ENCODE measurements at places on chromosomes 5 and 9.

GRCh38 chr9:13378154-13378553 lies 98.7 kb upstream of the MPDZ start:
- DNase-seq, result no peak

GRCh38 chr5:143506836-143507552 lies 103.5 kb upstream of the NR3C1 start:
- no peak for DNase-seq

DNA sequence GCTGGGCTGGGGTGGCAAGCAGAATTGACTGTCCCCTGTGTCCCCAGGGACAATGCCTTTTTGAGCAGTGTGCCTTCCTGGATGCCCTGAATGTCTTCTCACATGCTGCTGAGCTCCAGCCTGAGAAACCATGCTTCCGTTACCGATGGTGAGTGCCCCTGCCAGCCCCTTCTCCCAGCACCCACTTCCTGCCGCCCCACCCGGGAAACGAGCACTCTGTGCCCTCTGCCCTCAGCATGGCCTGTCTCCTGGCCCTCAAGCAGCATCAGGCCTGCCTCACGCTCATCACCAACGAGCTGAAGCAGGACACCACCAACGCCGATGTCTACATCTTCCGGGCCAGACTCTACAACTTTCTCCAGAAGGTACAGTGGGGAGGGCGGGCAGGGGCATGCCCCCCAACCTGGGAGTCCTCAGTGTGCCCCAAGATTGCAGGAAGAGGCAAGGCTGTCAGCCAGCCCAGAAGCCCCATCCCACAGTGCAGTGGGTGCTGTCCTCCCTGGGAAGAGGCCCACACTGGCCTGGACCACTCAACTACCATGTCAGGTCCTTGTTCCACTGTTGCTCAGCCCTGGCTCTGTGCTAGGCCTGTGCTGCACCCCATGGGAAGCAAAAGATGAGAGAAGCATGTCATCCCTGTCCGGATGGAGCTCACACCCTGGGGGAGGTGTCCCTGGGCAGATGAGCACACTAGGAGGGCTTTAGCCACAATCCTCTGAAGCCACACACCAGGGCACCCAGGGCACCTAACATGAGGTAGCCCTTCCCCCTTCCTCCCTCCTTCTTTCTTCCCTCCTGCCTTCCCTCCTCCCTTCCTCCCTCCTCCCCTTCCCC lies 4.4 kb downstream of the TTC16 start:
- DNase-seq, result no peak

DNA sequence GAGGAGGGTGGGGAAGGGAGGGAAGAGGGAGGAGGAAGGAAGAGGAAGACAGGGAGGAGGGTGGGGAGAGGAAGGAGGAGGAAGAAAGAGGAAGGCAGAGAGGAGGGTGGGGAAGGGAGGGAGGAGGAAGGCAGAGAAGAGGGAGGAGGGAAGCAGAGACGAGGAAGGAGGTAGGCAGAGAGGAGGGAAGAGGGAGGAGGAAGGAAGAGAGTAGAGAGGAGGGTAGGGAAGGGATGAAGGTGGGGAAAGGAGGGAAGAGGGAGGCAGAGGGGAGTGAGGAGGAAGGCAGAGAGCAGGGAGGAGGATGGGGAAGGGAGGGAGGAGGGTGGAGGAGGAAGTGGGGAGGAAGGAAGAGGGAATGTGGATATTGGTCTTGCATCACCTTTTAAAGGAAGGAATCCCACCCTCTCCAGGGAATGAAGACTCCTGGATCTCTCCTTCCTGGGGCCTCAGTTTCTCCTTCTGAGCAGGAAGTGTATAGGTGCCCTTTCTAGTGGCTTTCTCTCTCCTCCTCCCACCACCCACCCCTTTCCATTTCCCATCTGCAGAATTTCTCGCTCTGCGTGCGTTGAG lies 188.9 kb upstream of the ZNF618 start:
- no peak for DNase-seq

DNA sequence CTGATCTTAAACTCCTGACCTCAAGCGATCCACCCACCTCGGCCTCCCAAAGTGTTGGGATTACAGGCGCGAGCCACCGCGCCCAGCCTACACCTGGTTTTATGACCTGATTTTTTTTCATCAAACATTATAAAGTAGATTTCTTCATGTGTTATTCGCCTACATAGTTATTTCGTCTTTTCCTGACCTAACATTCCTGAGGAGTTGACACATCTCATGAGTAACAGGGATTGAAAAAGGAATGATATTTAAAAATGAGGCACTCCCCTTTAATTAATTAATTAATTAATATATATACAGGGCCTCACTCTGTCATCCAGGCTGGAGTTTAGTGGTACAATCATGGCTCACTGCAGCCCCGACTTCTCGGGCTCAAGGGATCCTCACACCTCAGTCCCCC lies 20.2 kb upstream of the MTMR12 start:
- no peak for DNase-seq

DNA sequence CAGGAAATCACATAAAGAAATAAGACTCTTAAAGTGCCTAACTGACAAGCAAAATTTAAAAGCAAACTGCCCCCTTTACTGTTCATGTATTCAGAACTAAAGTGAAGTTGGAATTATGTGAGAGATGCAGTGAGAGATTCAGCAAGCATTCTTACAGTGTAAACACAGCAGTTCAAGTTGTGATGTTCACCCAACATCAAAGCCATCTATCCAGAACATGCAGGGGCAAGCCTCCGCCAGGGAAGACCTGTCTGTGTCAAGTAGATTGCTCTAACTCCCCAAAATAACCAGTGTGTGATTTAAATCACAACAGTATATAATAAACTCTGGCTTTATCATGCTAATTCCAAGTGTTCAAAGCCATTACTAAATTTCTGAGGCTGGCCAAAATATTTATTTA lies 233.3 kb downstream of the BNC2 start:
- DNase-seq, result no peak

DNA sequence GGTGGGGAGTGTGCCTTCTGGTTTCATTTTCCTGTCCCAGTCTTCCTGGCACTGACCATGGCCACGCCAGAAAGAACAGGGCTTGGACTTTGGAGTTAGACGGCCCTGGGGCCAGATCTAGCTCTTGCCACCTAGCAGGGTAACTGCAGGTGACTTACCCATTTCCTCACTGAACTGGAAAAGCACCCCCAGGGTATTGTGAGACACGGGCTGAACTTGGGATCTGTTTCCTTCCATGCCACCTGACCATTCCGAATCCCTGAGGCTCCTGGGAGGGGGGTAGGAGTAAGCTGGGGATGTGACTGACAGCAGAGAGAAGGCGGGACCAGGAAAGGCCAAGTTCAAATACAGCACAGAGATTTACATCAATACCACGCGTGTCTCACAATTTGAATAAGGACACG lies 9.4 kb downstream of the HNRNPAB start:
- no peak for DNase-seq

GRCh38 chr9:136364942-136365774 lies 1.6 kb upstream of the DNLZ start:
- DNase-seq, result no peak

DNA sequence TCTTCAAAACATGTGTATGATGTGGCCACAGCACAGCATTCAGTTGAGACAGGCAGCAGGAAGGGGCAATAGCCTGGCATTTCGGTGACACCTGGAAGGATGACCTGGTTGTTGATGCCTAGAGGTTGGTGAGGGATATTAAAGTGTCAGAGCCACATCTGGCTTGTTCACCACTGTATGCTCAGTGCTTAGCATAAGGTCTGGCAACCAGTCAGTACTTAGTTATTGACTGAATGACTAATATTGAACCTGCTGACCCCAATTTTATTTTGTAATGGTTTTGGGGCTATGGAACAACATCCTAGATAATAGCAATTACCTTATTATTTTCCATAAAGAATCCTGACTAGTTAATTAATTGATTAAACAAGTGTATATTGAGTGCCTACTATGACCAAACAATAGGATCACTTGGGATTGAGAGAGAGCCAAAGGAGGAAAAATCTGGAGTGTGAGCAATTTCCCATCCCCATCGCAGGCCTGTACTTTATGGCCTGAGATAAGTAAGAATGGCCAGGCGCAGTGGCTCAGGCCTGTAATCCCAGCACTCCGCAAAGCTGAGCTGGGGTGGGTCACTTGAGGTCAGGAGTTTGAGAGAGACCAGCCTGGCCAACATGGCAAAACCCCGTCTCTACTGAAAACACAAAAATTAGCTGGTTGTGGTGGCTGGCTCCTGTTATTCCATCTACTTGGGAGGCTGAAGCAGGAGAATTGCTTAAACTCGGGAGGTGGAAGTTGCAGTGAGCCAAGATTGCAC lies 85.4 kb upstream of the PLPP1 start:
- no peak for DNase-seq

GRCh38 chr5:113003763-113004162 lies 27.2 kb downstream of the DCP2 start:
- no peak for DNase-seq

- no peak for DNase-seq
Observed at GRCh38 chr5:179371681-179372680, 26.7 kb upstream of the ADAMTS2 start.

DNA sequence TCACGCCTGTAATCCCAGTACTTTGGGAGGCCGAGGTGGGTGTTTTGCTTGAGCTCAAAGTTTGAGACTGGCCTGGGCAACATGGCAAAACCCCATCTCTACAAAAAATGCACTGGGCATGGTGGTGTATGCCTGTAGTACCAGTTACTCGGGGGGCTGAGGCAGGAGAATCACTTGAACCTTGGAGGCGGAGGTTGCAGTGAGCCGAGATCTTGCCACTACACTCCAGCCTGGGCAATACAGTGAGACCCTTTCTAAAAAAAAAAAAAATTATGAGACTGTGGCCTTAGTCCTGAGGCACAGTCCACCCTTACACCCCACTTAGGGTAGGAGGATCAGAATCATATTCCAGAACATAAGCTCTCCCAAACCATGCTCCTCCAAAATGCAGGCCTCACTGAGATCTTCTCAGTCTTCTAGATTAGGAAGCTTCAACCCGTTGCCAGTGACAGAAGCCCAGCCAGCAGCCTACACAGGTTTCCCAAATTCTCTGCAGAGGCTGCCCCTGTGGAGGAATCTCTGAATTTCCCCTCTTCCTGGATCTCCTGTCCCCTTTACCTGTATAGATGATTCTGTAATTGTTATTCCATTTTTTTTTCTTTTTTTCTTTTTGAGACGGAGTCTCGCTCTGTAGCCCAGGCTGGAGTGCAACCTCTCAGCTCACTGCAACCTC lies 77.3 kb downstream of the BASP1 start:
- no peak for DNase-seq

GRCh38 chr5:140398379-140398811 lies 3.2 kb upstream of the ANKHD1 start:
- no peak for DNase-seq

- DNase-seq, result no peak
Observed at GRCh38 chr9:92704528-92704927, 34.6 kb upstream of the IPPK start.

- no peak for DNase-seq
Observed at GRCh38 chr9:136517950-136518349, 27.9 kb downstream of the NOTCH1 start.

GRCh38 chr9:127534250-127534906 lies 77.7 kb upstream of the STXBP1 start:
- no peak for DNase-seq

DNA sequence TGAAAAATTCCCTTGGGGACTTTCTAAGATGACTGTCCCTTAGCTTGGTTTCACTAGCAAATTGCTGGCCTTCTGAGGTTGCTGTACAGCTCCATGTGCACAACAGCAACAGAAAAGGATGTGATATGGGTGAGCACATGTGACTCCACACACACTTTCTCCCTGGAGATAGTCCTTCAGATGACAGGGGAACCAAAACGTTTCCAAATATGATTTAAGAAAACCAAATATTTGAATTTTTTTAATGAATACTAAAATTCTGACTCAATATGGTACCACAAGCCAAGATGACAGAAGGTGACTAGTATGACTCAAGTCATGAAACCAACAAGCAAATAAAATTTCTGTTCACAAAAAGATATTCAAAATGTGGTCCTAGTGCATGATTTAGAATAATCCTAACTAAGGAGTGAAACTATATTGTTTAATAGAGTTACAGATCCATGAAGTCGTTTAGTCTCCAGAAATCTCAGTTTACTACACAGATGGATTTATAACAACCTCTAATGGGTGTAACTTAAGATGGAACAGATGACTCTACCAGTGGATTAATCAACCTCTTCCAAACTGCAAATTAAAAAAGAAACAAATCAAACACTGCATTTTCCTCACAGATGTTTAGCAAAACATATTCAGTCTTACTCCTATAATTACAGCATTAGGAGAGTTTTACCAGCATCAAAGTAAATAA lies 144.8 kb upstream of the PIK3R1 start:
- no peak for DNase-seq

DNA sequence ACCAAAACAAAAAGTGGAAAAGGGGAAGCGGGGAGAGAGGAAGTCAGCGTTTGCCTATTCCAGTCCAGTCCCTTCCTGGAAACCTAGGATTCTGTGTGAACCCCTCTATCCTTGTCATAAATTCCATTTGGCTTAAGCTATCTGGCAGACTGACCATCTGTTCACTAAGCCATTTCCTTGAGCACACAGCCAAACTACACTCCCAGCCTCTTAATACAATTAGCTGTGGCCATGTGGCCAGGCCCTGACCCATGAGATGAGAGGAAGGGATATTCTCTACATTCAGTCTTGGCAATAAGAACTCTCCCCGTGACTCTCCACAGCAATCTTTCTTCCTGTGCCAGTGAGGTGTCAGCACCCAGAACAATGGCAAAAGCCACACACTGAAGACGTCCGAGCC lies 424.8 kb downstream of the TLE1 start:
- no peak for DNase-seq

- no peak for DNase-seq
Observed at GRCh38 chr5:126852091-126852571, 75.2 kb downstream of the LMNB1 start.

DNA sequence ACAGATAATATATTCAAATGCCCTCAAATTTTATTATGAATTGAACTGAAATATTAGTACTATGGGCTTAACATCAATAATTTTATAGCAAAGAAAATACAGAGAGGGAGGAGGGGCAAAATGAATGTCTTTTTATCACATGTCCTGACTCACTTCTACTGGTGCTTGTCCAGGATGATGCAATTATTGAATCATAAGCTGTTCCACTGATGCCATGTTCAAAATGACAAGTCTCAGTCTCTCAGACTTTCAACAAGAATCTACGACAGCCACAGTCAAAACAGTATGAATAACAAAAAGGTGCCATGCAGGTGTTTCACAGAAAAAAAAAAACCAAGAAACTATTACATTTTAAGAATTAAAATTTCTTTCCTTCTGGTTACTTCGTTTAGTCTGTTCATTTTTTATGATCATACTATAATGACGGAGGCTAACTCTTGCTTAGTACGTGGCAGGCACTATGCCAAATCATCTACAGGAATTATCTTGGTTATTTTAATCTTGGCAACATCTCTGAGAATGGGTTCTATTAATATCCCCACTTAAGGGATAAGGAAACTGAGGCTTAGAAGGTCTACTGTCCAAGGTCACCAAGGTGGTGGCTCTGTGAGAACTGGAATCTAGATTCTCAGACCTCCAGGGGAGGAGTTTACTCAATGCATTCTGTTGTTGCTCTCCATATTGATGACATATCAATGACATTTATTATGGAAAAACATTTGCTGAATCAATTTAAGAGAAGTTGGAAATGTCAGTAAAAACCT lies 61.5 kb downstream of the NR3C1 start:
- DNase-seq, result no peak

All from HuH-7.5 (cell line).